ENCODE measurements at places on chromosomes 13 and 19. TPM values are rescaled to one million over a fixed set of nuclear protein-coding genes. Genes with fewer than 3 reads are reported as not detected.

- H3K27ac ChIP-seq: no peak overlapping the region
- no peak for DNase-seq
- peaks cover 9% of the 10 kb centered on the region for H3K27me3 ChIP-seq
- H3K36me3 ChIP-seq: no peaks in the 10 kb centered on the region
- H3K4me3 ChIP-seq: no peak overlapping the region
These were observed 11.3 kb downstream of the DDX39A start for GRCh38 chr19:14407605-14408484.

DNA sequence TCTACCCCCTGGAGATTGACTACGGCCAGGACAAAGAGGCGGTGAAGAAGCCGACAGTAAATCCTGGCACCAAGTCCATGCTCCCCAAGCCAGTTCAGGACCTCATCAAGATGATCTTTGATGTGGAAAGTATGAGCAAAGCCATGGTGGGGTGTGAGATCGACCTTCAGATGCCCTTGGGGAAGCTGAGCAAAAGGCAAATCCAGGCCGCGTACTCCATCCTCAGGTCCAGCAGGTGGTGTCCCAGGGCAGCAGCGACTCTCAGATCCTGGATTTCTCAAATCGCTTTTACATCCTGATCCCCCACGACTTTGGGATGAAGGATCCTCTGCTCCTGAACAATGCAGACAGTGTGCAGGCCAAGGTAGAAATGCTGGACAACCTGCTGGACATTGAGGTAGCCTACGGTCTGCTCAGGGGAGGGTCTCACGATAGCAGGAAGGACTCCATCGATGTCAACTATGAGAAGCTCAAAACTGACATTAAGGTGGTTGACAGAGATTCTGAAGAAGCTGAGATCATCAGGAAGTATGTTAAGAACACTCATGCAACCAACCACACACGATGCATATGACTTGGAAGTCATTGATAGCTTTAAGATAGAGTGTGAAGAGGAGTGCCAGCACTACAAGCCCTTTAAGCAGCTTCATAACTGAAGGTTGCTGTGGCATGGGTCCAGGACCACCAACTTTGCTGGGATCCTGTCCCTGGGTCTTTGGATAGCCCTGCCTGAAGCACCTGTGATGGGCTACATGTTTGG, 24.0 kb upstream of the ANKRD10 start:
- no peak overlapping the region for H3K4me3 ChIP-seq
- no peaks in the 10 kb centered on the region for H3K4me1 ChIP-seq
- H3K27me3 ChIP-seq: peaks cover 2% of the 10 kb centered on the region

- no peaks in the 10 kb centered on the region for H3K27me3 ChIP-seq
- no peak overlapping the region for H3K4me3 ChIP-seq
- no peak for DNase-seq
- peaks cover 27% of the 10 kb centered on the region for H3K4me1 ChIP-seq
These were observed 671.6 kb downstream of the DIAPH3 start for GRCh38 chr13:59492030-59492636.

GRCh38 chr13:75225288-75226032, 256.5 kb downstream of the TBC1D4 start:
- peaks cover 5% of the 10 kb centered on the region for H3K36me3 ChIP-seq
- H3K4me3 ChIP-seq: no peak overlapping the region
- no peaks in the 10 kb centered on the region for H3K27me3 ChIP-seq
- no peak for DNase-seq
- peaks cover 13% of the 10 kb centered on the region for H3K4me1 ChIP-seq

DNA sequence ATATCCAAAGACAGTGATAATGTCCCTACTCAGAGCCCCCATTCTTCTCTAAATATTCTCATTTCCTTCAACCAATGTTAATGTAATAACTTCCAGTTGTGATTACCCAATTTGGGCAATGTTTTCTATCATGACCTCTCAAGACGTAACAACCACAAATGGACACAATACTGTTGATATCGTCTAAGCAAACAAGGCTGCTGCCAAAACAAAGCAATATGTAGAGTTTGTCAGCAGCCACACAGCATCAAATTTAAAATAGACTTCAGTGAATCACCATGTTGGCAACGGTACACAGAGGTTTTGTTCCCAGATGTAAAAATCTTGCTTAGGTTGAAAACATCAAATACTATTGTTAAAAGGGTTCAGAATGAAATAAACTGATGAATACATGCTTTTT, 205.1 kb downstream of the DACH1 start:
- DNase-seq: no peak
- H3K4me3 ChIP-seq: no peak overlapping the region
- peaks cover 12% of the 10 kb centered on the region for H3K4me1 ChIP-seq
- H3K27me3 ChIP-seq: no peaks in the 10 kb centered on the region

GRCh38 chr19:3554254-3555083, 2.9 kb downstream of the MFSD12 start:
- no peak for DNase-seq
- no peak overlapping the region for H3K4me3 ChIP-seq
- H3K27ac ChIP-seq: no peak overlapping the region
- no peaks in the 10 kb centered on the region for H3K36me3 ChIP-seq
- H3K27me3 ChIP-seq: peaks cover 14% of the 10 kb centered on the region

- DNase-seq: no peak
- peak overlapping the region; percentile 70 for H3K27ac ChIP-seq
These were observed 32.5 kb downstream of the CILP2 start for GRCh38 chr19:19570571-19570970.

DNA sequence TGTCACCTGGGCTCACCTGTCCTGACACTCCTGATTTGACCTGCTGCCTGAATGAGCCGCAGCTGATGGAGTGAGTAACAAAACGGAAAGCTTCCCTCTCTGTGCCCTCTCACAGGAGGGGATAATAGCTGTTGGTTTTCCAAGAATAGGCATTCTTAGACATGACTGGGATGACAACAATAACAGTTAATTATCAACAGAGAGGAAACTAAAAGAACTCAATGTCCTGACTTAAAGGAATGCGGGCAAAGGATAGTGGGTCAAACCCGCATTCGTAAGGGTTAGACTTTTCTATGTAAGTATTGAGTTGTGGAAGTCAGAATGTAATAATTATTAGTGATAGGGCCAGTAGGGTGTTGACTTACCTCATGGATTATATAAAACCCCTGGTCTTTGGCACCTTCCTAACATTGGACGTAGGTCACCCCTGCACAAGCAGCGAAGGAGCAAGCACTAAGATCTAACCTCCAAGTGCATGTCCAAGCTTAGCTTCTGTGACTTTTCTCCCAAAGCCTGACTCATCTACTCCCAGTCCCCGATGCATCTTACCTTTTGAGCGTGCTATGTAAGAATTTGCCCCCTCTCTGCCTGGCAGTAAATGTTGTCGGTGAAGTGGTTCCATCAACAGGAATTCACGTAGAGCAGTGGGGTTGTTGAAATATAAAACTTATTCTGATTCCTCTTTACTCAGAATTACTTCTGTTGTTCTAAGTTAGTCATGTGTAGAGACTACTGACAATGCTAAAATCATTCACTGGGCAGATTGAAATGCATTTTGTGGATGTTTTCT, 442.3 kb downstream of the FGF9 start:
- no peaks in the 10 kb centered on the region for H3K36me3 ChIP-seq
- DNase-seq: no peak
- H3K27ac ChIP-seq: no peak overlapping the region
- H3K27me3 ChIP-seq: no peaks in the 10 kb centered on the region
- no peak overlapping the region for H3K4me3 ChIP-seq

- no peaks in the 10 kb centered on the region for H3K27me3 ChIP-seq
- H3K4me3 ChIP-seq: peak within 1 kb of the TSS; percentile 78
- H3K36me3 ChIP-seq: no peaks in the 10 kb centered on the region
- DNase-seq: peak; percentile 80
- H3K27ac ChIP-seq: peak within 1 kb of the TSS; percentile 0
These were observed at the start of gene LRRC63 for GRCh38 chr13:46211483-46212351. Gene LRRC63 (plus strand): TSS chr13:46211928. CDS start chr13:46213035, 1,107 bp downstream.

DNA sequence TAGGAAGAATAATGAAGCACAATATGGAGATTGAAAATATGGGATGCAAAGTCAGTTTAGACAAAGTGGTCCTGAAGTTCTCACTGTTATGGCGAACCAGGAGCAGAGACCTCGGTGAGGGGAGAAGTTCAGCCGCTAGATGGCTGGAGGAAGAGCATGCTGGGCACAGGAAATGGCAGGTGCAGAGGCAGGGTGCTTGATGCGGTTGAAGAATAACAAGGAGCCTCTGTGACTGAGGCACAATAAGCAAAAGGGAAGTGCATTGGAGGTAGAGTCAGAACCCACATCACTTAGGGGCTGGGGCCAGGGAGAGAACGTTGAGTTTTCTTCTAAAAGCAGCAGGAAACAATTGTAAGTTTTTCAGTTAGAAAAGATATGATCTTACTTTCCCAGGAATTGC, 1725.2 kb downstream of the EFNB2 start:
- no peaks in the 10 kb centered on the region for H3K36me3 ChIP-seq
- H3K4me1 ChIP-seq: no peaks in the 10 kb centered on the region
- H3K4me3 ChIP-seq: no peak overlapping the region
- DNase-seq: no peak

DNA sequence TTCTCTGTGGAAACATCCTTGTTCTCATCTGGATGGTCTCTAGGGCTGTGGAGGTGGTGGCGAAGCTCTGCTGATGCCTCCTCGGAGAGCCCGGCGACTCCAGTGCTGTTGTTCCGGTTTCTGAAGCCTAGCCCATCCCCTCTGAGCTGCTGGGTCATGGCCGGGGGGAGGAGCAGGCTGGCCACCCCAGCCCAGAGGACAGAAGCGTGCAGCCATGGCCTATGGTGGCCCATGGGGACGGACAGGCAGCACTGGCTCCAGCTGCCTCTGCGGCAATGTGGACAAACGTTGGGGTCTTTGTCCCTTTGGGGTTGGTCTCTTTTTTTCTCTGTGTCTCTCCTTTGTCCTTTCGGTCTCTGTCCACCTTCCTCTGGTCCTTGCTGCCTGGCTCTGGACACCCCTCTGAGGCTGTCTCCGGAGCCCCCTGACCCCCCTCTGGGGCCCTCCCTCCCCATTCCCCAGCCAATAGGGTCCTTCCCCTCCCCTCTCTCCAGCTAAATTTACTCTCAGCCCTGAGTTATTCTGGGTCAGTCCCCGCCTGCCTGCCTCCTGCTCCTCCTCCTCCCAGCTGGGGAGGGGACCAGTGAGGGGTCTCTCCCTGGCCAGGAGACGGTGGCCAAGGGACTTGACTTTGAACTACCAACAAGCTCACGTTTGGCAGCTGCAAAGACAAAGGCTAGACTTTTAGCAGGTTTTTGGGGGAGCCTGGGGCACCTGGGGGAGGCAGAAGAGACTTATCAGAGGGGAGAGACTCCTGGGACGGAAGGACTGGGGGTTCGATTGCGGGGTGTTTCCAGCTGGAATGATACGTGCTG, at the start of gene HRC:
HRC (minus strand) TSS at position 392 of the 815 bp plus-strand sequence; CDS start at position 233, 159 bp downstream.
- peak; percentile 39 for DNase-seq
- peak within 1 kb of the TSS; percentile 60 for H3K27ac ChIP-seq
- peaks cover 15% of the 10 kb centered on the region for H3K4me1 ChIP-seq
- peak within 1 kb of the TSS; percentile 65 for H3K4me3 ChIP-seq
- H3K27me3 ChIP-seq: peaks cover 18% of the 10 kb centered on the region

GRCh38 chr19:8204961-8205360, 4.2 kb upstream of the CERS4 start:
- no peaks in the 10 kb centered on the region for H3K36me3 ChIP-seq
- no peak for DNase-seq
- H3K4me1 ChIP-seq: no peaks in the 10 kb centered on the region
- H3K27me3 ChIP-seq: peaks cover 2% of the 10 kb centered on the region
- H3K4me3 ChIP-seq: no peak overlapping the region

GRCh38 chr13:94346261-94347019, 133.0 kb downstream of the DCT start:
- no peak for DNase-seq
- no peak overlapping the region for H3K4me3 ChIP-seq
- H3K36me3 ChIP-seq: peaks cover 3% of the 10 kb centered on the region
- H3K27me3 ChIP-seq: peaks cover 2% of the 10 kb centered on the region
- H3K27ac ChIP-seq: no peak overlapping the region
- peaks cover 22% of the 10 kb centered on the region for H3K4me1 ChIP-seq

- H3K4me3 ChIP-seq: peak overlapping the region; percentile 70
- H3K36me3 ChIP-seq: no peaks in the 10 kb centered on the region
- peaks cover 9% of the 10 kb centered on the region for H3K27me3 ChIP-seq
These were observed 6.5 kb upstream of the ZNF444 start for GRCh38 chr19:56134654-56134921.

DNA sequence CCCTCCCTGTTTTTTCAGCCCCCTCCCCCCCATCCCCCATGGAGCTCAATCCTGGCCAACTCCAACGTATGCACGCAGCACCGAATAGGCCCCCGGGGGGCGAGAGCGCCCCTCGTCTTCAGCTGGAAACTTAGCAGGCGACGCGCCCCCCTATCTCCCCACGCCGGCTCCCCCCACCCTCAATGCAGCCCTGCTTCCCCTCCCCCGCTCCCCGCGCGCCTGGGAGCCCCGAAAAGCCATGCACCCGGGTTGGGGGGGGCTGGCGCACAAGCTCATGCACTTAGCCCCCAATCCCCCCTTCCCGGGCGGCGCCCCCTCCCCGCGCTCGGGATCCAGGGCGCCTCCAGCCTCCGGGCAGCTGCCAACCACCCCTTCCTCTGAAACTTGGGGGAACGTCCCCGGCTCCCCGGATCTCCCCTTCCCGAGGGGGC, 508 bp downstream of the ZBTB7A start:
- H3K4me1 ChIP-seq: no peaks in the 10 kb centered on the region
- peaks cover 6% of the 10 kb centered on the region for H3K27me3 ChIP-seq
- no peak overlapping the region for H3K27ac ChIP-seq
- no peaks in the 10 kb centered on the region for H3K36me3 ChIP-seq
- H3K4me3 ChIP-seq: no peak overlapping the region

DNA sequence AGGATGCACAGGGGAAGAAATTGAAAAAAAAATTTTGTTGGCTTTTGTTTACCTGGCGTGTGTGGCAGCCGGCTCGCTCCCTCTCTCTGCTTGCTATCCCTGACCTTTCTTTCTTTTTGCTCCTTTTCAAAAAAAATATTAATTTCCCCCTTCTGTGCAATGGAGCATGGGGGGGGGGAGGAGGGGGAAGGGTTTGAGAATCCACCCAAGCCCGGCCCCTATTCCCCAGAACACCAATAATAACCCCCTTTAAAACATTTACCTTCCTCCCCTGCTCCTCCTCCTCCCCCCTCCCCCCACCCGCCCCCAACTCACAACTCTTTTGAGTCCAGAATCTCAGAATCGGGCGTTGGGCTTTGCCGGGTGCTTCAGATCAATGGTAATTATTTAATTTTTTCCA, 28.4 kb downstream of the NFIX start:
- H3K4me1 ChIP-seq: peaks cover 34% of the 10 kb centered on the region
- no peak for DNase-seq
- no peak overlapping the region for H3K27ac ChIP-seq
- peak overlapping the region; percentile 84 for H3K4me3 ChIP-seq
- H3K36me3 ChIP-seq: no peaks in the 10 kb centered on the region

- no peaks in the 10 kb centered on the region for H3K4me1 ChIP-seq
- no peaks in the 10 kb centered on the region for H3K36me3 ChIP-seq
- no peak overlapping the region for H3K27ac ChIP-seq
- H3K27me3 ChIP-seq: no peaks in the 10 kb centered on the region
- no peak for DNase-seq
These were observed 371.7 kb downstream of the RBM26 start for GRCh38 chr13:79034341-79034740.

SAMD1 gene
- 52.0 TPM for total RNA-seq

ARHGAP33 gene
- total RNA-seq: 180 TPM

ARHGEF18 gene
- 44.1 TPM for total RNA-seq

NR2F6 gene
- total RNA-seq: 109 TPM

IZUMO2 gene
- total RNA-seq: not detected

Data from glutamatergic neuron (in vitro differentiated cells).